Choroid plexus epithelial cell (primary cell): ENCODE measurements at places on chromosomes 1 and 21.

DNA sequence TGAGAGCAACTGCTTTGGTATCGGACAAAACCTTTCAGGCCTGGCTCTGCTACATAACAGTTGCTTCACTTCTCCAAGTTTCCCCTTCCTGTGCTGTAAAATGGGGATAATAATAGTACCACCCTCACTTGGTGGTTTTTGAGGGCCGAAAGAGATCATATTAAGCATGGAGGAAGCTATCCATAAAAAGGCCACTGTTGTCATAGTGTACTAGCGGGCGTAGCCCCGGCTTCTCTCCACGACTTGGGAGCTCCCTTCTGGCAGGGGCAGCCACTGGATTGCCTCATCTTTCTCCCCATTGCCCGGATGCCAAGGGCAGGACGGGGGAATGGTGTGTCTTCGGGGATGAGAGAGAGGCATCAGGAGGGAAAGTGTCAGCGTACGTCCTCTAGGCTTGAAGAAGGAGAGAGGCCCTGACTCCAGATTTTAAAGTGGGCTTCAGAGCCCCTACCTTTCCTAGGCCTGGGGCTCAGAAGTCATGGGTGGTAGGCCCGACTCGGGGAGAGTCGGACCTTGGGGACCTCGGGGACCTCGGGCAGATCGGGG lies 548 bp upstream of the MFSD2A start:
- DNase-seq: no peak

- no peak for DNase-seq
Observed at GRCh38 chr1:118258975-118259374, 73.9 kb upstream of the SPAG17 start.

DNA sequence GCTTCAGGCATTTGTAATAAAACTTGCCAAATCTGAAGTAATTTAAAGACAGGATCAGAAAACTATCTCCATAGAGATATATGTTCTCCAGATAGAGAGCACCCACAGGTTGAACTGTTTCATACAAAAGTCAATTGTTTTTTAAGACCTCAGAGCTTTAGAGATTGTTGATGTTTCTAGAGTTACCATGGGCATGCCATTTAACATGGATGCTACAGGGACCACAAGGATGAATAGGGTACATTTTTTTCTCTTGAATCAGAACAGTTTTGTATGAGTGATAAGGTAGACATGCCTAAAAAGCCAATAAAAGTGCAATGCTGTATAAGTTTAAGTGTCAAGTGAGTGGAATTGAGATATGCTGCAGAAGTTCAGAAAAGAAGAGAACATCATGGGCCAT lies 511.0 kb upstream of the CAMK1G start:
- no peak for DNase-seq

DNA sequence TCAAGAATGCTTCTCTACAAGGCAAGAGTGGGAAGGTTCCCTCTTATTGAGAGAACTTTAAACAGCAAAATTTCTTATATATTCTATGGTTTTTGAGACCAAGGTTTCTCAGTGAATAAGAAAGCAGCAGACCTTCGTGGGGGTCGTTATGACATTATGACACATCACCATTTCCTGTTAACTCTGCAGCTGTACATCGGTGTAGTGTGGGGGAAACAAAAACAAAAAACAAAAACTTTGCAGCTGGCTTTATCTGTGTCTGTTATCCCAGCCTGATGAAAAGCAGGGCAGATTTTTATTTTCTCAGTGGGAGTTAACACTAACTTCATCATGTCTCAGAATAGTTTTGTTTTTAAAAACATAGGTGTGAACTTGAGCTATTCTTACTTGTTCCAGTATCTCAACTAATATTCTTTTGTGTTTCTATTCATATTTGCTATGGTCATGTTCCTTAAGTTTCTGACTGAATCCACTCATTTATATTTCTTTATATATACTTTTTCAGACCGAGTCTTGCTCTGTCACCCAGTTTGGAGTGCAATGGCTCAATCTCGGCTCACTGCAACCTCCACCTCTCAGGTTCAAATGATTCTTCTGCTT lies 2.1 kb downstream of the SDE2 start:
- peak; percentile 39 for DNase-seq

DNA sequence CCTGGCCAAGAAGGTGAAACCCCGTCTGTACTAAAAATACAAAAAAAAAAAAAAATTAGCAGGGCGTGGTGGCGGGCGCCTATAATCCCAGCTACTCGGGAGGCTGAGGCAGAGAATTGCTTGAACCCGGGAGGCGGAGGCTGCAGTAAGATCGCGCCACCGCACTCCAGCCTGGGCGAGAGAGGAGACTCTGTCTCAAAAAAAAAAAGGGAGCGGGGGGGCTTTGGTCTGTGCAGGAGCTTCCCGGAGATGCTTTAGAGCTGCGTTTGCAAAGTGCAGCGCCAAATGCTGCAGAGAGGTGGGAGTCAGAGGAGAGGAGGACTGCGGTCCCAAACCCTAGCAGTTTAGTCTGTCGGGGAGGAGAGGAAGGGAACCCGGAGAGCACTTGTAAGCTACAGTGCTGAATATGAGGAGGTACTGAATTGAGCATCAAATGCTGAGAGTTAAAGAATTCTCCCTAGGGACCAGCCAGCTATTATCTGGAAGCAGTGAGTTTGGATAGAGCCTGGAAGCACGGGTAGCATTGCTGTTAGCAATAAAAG lies 569 bp downstream of the FALEC start:
- no peak for DNase-seq

DNA sequence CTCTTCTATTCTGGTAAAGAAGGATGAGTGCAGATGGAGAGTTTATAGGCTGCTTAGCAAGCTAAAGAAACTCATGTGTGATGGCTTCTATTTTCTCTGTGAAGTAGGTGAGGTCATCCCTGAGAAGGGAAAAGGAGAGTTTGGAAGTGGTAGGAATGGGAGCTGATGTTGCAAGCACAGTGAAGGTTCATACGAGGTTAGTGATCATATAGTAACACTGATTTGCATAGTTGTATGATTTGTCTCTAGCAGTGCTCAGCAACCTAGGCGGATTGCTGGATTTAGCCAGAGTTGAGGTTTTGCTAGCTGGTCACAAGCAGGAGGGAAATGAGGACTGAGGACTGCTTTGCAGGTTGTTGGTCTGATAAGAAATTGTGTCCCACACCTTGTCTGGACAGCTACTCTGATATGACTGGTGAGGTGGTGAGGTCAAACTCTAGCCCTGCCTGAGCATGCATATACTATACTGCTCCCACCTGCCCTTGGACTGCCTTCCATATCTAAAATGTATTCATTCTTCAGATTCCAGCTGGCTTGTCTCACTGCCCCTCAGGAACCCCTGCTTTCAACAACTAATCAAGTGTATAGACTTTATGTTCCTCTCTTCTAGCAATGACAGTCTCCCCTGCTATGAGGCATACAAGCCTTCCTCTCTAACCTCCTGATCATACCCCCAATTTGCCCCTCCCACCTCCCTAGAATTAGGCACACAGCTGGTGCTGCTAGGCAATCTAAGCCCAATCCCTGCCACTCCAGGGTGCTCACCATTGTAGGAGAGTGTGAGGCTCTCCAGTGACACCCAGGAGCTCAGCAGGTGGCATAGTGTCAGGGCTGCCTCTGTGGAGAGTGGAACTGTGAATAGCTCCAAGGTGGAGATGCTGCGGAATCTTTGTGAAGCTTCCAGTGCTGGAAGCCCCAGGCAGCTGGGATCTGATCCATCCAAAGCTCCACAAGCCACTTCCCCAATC lies 18.5 kb downstream of the LRRC41 start:
- DNase-seq: peak; percentile 28

DNA sequence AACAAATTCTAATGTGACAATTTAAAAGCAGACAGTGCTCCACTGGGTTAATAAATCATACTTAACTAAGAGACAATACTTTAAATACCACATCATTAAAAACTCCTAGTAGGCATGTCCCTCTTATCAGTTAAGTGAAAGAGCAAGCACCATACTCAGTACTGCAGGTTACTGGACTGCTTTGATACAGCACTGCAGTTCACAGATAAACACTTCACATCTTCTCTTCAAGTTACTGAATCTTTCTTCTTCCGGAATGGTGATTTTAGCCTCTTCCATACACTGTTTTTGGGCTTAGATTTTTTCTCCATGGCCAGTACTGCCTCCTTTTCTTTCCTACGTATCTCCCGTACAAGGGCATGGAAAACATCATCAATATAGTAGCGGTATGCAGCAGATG lies 11.0 kb downstream of the RIT1 start:
- no peak for DNase-seq

DNA sequence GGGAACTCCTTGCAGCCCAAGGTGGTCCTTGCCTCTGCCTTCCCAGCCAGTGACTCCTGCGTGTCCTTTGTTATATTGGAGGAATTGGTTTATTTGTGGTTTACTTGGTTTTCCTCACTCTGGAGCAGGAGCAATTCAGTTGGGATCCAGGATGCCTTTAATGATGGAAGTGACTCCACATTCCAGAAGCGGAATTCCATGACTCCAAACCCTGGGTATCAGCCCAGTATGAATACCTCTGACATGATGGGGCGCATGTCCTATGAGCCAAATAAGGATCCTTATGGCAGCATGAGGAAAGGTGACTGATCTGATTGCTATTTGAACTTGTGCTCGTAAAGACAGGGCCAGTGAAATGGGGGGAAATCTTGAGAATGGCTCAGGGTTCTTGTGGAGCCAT lies 15.1 kb upstream of the PIGV start:
- DNase-seq: peak; percentile 63

DNA sequence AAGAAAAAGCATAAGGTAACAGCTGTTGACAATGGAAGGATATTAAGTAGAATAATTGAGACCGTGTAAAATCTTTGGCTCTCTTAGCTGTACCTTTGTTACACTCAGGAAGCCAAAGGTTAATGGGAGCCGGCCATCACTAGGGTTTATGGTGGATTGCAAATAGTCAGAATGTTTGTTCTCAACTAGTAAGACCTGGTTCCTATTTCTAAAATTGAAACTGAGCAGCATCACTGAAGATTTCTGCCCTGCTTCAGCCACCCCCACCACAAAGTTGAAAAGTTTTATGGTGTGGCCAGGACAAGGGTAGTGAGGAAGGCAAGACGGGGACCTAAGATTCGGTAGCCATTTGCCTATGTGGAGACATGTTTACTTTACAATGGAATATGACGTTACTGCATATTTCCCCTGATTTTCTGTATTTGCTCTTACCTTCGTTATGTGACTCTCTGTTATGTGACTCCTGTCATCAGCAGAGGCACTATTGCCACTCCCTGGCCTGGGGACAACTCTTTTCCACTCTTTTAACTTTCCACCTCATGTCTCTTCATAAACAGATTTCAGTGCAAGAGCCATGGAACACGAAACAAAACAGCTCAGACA lies 41.4 kb upstream of the KIF1B start:
- DNase-seq: no peak

- no peak for DNase-seq
Observed at GRCh38 chr1:30604801-30605440, 118.5 kb downstream of the MATN1 start.

DNA sequence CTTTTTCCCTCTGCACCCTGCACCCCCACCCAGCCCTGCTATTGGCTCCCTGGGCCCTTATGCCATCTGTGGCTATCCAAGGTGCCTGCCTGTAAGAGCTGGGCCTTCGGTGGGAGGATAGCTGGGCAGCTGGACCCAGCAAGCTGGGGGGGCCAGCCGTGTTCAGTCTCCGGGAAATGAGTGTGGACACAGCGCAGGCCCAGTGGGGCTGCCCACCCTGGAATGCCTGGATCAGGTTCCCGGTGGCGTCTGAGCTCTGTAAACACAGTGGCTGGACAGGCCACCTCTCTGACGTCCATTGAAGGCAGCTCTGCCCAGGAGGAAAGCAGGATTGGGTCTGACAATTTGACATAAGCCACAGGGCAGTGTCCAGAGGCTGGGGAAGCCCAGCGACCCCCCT lies 127.8 kb downstream of the FOXD2 start:
- no peak for DNase-seq

DNA sequence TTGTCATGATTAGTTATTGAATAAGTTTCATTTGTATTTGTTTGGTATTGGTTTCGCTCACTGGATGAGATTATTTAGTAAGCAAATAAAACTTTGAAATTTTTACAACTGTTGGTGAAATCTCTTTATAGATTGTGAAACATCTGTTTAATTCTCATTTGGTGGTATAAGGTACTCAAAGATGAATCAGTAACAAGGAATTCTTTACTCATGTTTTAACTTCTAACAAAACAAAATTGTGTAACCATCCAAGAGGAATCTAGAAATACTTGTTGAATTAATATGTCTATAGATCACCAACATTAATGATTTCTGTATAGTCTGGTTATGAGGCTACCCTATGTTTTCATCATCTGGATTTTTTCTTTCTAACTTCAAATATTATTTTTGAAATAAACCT lies 62.8 kb upstream of the USP25 start:
- peak; percentile 74 for DNase-seq

- DNase-seq: no peak
Observed at GRCh38 chr1:90417126-90417525, 300.0 kb downstream of the BARHL2 start.

GRCh38 chr1:9929431-9930385 lies 13.5 kb downstream of the LZIC start:
- peak; percentile 41 for DNase-seq

GRCh38 chr1:198686069-198686728 lies 47.4 kb downstream of the PTPRC start:
- DNase-seq: peak; percentile 70

DNA sequence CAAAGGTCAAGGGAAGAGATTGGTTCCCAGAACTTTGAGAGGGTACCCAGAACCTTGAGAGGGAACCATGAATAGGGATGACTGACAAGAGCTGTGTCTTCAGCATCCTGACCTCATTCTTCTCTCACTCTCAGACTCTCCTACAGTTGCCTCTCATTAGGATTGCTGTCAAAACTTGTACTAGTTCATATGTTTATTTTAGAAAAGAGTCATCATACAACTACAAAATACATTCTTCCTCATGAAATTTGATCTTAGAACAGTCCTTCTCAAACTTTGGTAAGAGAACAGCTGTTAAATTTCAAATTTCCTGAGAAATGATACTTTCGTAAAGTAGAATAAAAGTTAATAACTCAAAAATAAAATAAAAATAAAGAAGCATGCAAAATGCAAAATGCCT lies 161.4 kb upstream of the ZRANB2 start:
- no peak for DNase-seq

DNA sequence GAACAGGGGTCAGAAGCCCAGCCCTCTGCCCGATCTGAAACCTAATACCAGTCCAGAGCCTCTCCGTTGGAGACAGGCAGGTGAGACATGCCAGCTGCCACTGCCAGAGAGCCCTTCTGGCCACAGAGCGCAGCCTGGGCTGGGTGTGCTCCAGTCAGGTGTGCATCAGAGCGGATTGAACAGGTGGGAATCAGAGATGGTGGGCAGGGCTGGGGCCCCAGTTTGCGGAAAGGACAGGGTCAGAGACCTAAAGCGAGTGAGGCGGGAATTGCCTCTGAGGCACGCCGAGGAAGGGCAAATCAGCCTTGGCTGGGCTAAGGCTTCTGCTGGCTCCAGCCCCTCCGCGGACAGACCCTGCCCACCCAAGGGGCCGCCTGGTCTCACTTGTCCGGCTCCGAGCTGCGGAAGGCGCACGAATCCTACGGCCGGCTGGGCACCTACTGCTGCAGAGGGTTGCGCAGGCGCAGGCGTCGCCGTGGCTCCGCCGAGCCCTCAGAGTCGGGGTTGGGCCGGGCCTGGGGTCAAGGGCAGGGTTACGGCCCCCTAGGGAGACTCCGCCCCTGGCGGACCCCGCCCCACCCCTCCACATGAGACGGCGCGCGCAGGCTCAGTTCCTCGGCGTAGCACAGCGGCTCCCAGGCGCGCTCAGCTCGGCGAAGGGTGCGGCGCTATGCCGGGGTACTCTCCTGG lies 10.3 kb downstream of the CPLANE2 start:
- DNase-seq: peak; percentile 35
